T-cell (primary cell): ENCODE measurements at places on chromosomes 13 and 19. TPM values are rescaled to one million over a fixed set of nuclear protein-coding genes. Genes with fewer than 3 reads are reported as not detected.

- H3K27me3 ChIP-seq, result no peaks in the 10 kb centered on the region
- peak overlapping the region; percentile 75 for H3K27ac ChIP-seq
- peaks cover 24% of the 10 kb centered on the region for H3K4me1 ChIP-seq
- H3K36me3 ChIP-seq, result no peaks in the 10 kb centered on the region
- peak overlapping the region; percentile 91 for H3K4me3 ChIP-seq
- no peak for DNase-seq
These were observed 1.4 kb downstream of the MYCBP2 start for GRCh38 chr13:77325371-77325980.

GRCh38 chr13:30877335-30877734 lies 28.7 kb upstream of the MEDAG start:
- H3K36me3 ChIP-seq, result no peaks in the 10 kb centered on the region
- DNase-seq, result no peak
- H3K27ac ChIP-seq, result no peak overlapping the region
- no peaks in the 10 kb centered on the region for H3K4me1 ChIP-seq
- H3K4me3 ChIP-seq, result no peak overlapping the region

GRCh38 chr13:25732111-25732865 lies 319.5 kb downstream of the SHISA2 start:
- peaks cover 4% of the 10 kb centered on the region for H3K4me1 ChIP-seq
- DNase-seq, result no peak
- no peak overlapping the region for H3K4me3 ChIP-seq
- H3K27ac ChIP-seq, result no peak overlapping the region
- H3K36me3 ChIP-seq, result no peaks in the 10 kb centered on the region
- no peaks in the 10 kb centered on the region for H3K27me3 ChIP-seq

DNA sequence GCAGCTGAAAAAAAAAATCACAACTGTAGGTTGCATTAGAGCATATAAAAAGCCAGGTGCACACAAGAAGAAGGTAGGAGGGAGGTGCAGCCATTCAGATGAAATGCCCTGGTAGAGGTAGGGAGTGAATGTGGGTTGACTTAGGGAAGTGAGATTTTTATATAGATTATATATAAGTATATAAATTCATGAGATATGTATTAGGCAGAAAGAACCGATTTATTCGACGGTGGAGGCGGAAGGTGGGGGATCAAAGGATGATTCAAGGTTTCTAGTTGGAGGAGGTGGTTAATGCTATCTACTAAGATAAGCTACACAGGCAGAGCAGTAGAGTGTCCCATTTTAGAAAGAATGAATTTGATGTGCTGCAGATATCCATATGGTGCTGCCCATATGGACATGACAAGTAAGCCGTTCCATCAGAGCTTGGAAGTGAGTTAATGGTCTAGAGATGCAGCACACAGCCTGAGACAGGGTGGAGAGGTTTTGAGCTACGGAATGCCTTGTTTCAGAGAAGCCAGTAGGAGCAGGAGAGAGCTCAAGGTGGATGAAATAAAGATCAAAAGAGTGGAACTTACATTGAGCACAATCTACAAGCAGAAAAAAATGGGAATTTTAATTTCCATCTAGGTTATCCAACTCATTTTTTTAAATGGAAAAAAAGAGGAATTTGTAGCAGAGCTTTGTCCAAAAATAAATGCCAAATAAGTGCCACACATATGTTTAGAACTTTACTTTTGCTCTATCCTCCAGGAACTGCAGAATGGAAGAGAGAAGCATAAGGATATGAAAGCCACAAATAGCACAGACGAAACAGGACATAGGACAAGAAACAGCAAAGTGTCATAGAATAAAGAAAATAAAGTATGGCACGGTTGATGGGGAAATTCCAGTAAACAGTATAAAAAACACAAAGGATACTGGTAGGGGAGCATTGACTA lies 177.3 kb downstream of the PCDH9 start:
- H3K36me3 ChIP-seq, result no peaks in the 10 kb centered on the region
- H3K4me1 ChIP-seq, result no peaks in the 10 kb centered on the region
- H3K27ac ChIP-seq, result no peak overlapping the region
- no peaks in the 10 kb centered on the region for H3K27me3 ChIP-seq
- no peak overlapping the region for H3K4me3 ChIP-seq

- H3K27me3 ChIP-seq, result no peaks in the 10 kb centered on the region
- no peak for DNase-seq
- no peak overlapping the region for H3K4me3 ChIP-seq
- no peak overlapping the region for H3K27ac ChIP-seq
- H3K4me1 ChIP-seq, result no peaks in the 10 kb centered on the region
These were observed 567.5 kb downstream of the MYO16 start for GRCh38 chr13:109196948-109197347.

DNA sequence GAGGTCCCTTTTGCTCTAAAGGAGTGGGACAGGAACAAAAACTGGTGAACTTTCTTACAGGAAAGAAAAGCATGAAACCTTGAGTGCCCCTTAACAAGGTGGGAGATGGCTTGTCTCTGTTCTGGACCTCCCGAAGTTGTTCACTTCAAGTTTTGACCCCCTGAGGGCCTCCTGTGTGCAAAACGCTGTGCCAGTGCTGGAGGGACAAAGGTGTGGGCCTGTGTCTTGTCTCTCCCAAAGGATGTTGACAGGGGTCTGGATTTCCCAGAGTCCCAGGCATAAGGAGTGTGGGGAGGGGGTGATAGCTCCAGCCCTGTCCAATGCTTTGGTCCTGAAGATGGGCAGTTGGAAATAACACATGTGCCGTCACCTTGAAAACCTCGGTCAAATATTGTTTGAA lies 6.5 kb downstream of the ZNF536 start:
- H3K4me3 ChIP-seq, result no peak overlapping the region
- no peaks in the 10 kb centered on the region for H3K36me3 ChIP-seq
- H3K27ac ChIP-seq, result no peak overlapping the region
- no peak for DNase-seq

DNA sequence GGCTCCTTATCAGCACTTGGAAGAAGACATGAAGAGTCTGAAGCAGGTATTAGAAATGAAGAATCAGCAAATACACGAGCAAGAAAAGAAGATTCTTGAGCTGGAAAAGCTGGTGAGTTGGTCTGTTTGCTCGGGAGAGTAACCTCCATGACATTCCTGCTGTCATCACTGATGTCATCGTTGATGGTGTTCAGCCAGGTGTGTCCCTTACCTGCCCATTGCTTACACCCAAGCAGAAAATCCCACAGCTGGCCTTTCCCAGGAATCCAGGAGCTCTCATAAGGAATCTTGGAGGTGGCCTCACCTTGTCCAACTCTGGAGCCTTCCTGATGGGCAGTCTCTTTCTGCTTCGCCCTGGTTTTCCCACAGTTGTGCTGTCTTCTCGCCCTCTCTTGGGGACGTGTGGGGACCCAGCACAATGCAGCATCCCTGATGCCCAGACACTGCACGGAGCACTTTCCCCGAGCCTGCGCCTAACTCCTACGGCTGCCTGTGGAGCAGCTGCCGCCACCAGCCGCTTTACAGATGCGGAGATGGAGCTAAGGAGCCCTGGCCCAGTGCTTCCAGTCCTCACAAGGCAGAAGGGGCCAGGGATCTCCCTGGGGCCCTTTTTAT lies 97.0 kb downstream of the SLC7A1 start:
- no peak overlapping the region for H3K4me3 ChIP-seq
- H3K4me1 ChIP-seq, result no peaks in the 10 kb centered on the region
- no peaks in the 10 kb centered on the region for H3K27me3 ChIP-seq
- no peaks in the 10 kb centered on the region for H3K36me3 ChIP-seq
- no peak for DNase-seq

DNA sequence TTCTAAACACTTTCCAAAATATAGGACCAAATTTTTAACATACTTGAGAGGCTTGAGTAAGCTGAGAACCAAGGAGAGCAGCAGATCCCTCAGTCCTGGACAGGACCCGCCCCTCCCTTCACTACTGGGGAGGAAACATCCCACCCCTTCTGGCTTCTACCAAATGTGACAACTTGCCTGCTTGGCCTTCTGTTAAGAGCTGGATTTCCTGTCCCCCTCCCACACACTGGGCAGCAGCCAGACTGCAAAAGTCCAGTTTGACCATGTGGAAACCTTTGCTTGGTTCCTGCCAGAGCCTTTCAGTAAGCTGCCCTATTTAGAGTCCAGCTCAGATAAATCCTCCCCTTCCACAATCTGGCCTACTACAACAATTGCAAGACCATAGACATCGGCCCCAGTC lies 84.3 kb downstream of the FGF14 start:
- no peaks in the 10 kb centered on the region for H3K27me3 ChIP-seq
- no peak overlapping the region for H3K4me3 ChIP-seq
- H3K4me1 ChIP-seq, result no peaks in the 10 kb centered on the region
- DNase-seq, result no peak
- no peaks in the 10 kb centered on the region for H3K36me3 ChIP-seq

The PLK5 gene
- total RNA-seq, result not detected

The LGALS14 gene
- total RNA-seq, result not detected

The CYP2S1 gene
- 0.70 TPM for total RNA-seq

The ACP7 gene
- 0.19 TPM for total RNA-seq
